ENCODE measurements at places on chromosomes 13 and 19.
A peak's percentile ranks its signal among the peaks of the same experiment; 100 is the strongest.

- no peak for DNase-seq
Measured at GRCh38 chr13:39133781-39134180, 95.5 kb downstream of the NHLRC3 start.

GRCh38 chr13:104143760-104144416 is 1077.7 kb upstream of the SLC10A2 start:
- DNase-seq = peak; percentile 67

DNA sequence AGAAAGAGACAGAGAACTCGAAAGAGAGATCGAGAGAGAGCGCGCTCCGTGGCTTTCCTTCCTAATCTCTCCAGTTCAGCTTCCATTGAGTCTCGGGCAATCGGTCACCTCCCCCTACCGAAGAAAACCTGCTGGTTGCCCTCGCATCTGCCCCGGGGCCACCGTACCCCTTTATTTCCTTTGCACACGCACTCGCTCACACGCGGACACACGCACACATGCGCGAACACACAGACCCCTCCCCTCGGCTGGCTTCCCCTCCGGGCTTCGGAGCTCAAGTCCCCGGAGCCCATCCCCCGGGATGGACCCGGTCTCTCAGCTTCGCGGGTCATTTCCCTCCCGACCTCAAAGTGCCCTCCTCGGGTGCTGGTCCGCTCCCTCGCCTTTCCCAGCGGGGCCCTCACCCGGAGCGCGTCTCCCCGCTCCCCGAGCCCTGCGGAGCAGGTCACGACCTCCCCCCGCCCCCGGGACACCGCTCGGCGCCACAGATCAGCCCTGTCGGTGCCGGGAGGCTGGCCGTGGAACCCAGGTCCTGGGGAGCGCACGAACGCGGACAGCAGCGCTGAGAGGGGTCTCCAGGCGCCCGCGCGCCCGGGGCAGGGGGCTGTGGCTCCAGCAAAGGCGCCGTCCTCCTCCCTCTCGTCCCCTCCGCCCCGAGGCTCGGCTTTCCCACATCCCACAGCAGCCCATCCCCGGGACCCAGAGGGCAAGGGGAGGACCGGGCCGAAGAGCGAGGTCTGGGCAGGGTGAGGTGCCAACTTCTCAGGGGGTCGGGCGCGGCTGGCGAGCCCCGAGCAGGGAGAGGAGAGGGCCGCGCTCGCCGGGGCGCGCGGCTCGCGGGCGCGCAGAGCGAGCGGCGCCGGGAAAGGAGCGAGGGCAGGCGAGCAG is 1.8 kb downstream of the DACH1 start:
- DNase-seq = peak; percentile 50

- DNase-seq = no peak
Measured at GRCh38 chr19:8305798-8306197, 2.4 kb downstream of the CD320 start.

DNA sequence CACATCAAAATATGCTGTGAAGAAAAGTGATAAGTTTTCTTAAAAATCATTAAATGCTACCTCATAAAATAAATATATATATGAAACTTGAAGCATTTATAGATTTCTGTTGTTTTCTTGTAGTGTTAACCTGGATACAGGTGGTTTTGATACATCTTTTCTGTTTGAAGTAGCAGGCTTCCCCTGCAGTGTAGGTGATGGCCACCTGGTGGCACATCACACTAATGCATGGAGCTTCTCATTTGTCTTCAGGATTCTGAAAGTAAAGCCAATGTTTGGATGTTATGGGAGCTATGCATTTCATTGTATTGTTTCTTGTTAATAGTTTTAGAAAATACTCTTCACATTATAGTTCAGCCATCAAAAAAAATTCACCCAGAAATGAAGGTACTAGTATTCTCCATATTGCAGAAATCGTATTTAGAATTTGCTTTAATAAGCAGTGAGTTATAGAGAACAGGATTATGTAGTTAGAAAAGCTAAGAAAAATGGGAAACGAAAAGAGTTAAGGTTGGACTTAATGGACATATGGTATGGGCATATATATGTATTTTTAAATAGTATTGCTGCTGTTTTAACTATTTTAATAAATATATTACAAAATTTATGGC is 18.7 kb downstream of the GPR180 start:
- DNase-seq = peak; percentile 43

DNA sequence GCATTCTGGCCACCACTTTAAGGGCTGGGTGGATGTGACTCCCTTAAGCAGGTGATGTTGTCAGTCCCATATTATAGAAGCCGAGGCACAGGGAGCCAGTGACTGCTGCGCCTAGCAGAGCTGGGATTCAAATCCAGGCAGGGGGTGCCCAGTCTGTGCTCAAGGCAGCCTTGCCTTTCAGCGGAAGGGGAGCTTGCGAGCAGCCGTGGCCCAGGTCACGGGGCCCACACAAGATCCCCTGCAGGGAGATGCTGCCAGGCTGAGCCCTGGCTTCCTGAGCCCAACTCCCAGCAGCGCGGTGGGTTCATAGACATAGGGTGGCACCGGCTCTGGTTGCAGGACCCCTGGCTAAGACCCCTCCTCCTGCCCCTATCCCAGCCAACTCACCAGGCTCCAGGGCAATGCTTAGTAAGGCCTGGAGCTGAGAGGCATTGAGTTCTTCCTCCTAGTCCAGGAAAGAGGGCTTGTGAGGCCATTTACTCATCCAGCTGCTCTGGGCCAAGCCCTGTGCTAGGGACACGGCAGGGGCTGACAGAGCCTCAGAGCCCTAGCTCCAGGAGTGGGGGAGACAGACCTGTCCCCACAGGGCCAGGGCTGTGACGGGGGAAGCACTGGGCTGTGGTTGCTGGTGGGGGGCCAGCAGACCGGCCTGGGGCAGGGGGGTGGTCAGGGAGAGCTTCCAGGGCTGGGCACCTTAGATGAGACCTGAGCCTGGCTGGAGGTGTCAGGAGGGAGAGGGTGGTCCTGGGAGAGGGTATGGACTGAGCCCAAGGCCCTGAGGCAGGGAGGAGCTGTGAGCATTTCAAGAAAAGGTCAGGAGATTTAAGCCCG is 9.6 kb downstream of the CAPN12 start:
- no peak for DNase-seq

- no peak for DNase-seq
Measured at GRCh38 chr19:32196690-32197420, 148.6 kb upstream of the ZNF507 start.

DNA sequence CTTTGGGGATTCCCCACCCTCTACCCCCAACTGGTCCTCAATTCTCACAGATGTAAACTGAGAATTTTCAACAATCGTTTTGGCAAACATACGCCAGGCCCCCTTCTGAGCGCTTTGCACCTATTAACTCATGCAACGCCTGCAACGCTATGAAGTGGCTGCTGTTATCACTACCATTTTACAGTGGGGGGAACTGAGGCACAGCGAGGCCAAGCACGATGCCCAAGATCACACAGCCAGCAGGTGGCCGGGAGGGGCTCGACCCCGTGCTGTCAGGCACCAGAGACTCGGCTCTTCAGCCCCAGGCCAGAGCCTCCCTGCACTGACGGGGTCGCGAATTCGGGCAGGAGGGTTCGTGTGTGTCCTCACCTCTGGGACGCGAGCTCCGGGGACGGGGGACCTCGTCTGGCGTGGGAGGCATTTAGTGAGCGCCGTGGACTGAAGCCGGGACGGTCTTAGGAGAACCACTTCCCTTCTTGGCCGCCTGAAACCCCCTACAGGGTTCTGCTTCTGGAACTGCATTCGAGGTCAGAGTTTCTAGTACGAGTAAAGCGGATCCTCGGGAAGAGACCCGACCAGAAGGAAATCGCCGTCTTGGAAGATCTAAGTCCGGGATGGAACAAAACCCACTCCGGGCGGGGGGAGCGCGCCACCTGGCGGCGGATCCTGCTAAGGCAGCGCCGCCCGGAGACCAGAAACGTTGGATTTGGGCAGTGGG is 21.0 kb downstream of the ZNF114 start:
- DNase-seq = peak; percentile 45

DNA sequence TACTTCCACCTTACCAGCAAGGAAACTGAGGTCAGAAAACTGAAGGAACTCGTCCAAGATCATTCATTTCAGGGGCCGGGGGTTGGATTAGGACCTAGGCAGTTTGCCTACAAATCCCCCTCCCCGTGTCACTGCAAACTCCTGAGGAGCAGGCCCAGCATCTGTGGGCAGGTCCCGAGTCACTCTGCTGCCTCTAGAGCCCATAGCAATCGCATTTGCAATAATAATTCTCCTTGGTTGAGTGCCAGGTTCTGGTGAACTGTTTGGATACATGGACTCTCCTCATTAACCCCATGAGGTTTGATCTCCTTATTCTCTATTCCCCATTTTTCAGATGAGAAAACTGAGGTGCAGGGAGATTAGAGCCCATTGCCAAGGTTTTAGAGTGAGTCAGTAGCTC is 903 bp downstream of the PIN1 start:
- DNase-seq = peak; percentile 41

GRCh38 chr19:14542711-14543328 is 13.4 kb downstream of the TECR start:
- no peak for DNase-seq

- no peak for DNase-seq
Measured at GRCh38 chr19:8308891-8309291, 733 bp upstream of the CD320 start.

- no peak for DNase-seq
Measured at GRCh38 chr19:45972081-45972946, 1.4 kb downstream of the NOVA2 start.

- DNase-seq = no peak
Measured at GRCh38 chr13:79772811-79773210, 291.9 kb downstream of the NDFIP2 start.

DNA sequence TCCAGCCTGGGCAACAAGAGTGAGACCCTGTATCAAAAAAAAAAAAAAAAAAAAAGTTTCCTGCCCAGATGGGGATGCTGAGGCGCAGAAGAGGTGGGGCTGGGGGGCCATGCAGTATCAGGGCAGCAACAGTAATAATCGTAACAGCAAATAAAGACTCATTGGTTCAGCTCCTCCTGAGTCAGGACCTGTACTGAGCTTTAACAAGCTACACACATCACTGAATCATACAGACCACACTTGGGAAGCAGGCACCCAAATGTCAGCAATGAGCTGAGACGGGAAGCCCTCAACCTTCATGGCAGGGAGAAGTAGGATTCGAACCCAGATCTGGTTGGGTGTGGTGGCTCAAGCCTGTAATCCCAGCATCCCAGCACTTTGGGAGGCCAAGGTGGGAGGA is 10.6 kb upstream of the DPF1 start:
- no peak for DNase-seq

DNA sequence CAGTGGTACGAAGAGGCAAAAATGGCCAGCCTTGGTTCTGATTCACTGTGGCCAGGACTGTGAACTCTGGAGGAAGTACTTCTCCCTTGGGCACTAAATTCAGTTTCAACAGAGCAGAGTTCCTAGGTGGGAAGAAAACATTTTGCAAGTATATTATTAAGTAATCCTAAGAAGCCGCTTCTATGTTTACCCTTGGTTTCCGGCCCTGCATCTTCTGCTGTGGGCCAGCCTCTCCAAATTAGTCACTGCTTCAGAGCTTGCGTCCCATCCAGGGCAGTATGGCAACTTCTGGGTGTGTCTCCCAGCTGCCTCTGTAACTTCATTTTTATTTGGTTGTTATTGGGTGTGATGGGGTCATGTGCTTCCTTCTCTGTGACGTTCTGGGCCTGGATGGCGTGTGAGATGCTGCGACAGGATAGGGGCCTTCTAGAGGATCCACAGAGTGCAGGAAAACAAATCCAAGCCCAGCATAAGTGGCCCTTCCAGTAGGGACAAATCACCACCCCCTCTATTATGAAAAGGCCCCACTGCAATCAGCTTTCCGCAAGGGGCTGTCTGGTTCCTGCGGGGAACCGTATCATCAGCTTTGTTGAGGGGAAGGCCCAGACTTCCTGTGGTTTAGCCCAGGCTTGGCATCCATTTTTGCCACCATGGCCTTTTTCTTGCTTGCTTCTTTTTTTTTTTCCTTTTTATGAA is 55.1 kb upstream of the C1QTNF9 start:
- DNase-seq = no peak

- no peak for DNase-seq
Measured at GRCh38 chr19:16595097-16595496, 22.9 kb upstream of the SLC35E1 start.

GRCh38 chr19:41882568-41883462 is at the start of gene ARHGEF1:
Gene ARHGEF1 (plus strand): TSS chr19:41883184. CDS start chr19:41888083, 4,899 bp downstream.
- peak; percentile 39 for DNase-seq

DNA sequence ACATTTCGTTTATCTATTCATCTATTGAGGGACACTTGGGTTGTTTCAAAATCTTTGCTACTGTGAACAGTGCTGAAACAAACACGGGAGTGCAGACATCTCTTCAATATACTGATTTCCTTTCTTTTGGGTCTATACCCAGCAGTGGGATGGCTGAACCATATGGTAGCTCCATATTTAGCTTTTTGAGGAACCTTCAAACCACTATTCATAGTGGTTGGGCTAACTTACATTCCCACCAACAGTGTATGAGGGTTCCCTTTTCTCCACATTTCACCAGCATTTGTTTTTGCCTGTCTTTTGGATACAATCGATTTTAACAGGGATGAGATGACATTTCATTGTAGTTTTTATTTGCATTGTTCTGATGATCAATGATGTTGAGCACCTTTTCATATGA is 798.2 kb downstream of the UQCRFS1 start:
- DNase-seq = no peak

GRCh38 chr13:24270639-24271141 is 38.7 kb upstream of the C1QTNF9 start:
- DNase-seq = no peak

DNA sequence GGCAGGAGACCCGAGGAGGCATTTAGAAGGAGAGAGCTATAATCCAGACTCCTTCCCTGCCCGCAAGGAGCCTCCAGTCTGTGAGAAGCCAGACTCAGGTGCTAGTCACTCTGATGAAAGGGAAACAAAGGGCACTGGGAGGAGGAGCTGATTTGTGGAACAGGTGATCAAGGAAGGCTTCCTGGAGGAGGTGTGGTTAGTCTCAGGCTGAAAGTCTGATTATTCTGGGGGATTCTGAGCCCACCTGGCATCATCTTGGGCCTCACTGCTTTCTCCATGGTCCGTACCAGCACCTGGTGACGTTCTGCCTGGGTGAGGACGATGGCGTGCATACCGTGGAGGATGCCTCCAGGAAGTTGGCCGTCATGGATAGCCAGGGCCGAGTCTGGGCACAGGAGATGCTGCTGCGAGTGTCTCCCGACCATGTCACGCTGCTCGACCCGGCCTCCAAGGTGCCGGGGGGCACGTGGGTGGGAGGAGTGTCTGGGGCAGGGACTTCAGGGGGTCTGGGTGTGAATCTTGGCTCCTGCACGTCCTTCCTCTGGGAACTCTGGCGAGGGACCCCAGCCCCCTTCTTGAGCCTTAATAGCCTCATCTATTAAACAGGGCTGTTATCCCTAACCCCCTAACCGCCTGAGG is 3.9 kb downstream of the EPS8L1 start:
- DNase-seq = no peak

DNA sequence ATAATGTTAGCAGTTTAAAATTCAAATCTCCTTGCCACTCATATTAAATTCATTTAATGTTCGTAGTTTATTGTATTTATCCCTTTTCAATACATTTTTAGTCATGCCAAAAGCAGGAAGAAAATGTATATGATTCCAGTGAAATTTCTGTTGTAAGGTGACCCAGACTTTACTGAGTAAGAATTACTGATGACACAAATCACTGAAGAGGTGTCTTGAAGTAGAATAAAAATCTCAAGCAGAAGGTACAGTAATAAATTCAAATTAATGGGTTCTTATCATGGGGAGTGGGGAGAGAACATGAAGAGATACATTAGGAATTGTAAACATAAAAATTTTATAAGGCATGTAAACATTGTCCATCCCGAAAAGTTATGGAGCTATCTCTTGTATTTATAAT is 19.9 kb downstream of the STARD13 start:
- DNase-seq = no peak
